ENCODE measurements at places on chromosomes 5 and 9. TPM values are rescaled to one million over a fixed set of nuclear protein-coding genes. Genes with fewer than 3 reads are reported as not detected.

OBP2B gene
- total RNA-seq = not detected

ENTR1 gene
- 50.1 TPM for total RNA-seq

COL5A1 gene
- total RNA-seq = 64.7 TPM

NEUROG1 gene
- not detected for total RNA-seq

PCDHA12 gene
- total RNA-seq = 0.89 TPM

OLFML2A gene
- 13.1 TPM for total RNA-seq

PCDHB4 gene
- 2.2 TPM for total RNA-seq

HRCT1 gene
- total RNA-seq = 7.2 TPM

WDR38 gene
- total RNA-seq = not detected

PCDHA2 gene
- total RNA-seq = not detected

GNAQ gene
- 85.8 TPM for total RNA-seq

NR5A1 gene
- total RNA-seq = not detected

PCYOX1L gene
- 14.7 TPM for total RNA-seq

MYO10 gene
- 19.7 TPM for total RNA-seq

NMRK1 gene
- total RNA-seq = 42.2 TPM

FAM169A gene
- total RNA-seq = 15.2 TPM

PCDHGA6 gene
- 6.1 TPM for total RNA-seq

GBGT1 gene
- 17.2 TPM for total RNA-seq

HEMGN gene
- total RNA-seq = not detected

TAL2 gene
- total RNA-seq = not detected

CYLC2 gene
- total RNA-seq = not detected

CTNND2 gene
- 8.0 TPM for total RNA-seq

PCDHGB4 gene
- total RNA-seq = 8.0 TPM

ZNF883 gene
- 1.7 TPM for total RNA-seq

FGF18 gene
- 0.81 TPM for total RNA-seq

FOXD4L3 gene
- not detected for total RNA-seq

C5orf52 gene
- not detected for total RNA-seq

STK32A gene
- total RNA-seq = 9.7 TPM

CCNO gene
- 16.5 TPM for total RNA-seq

REEP2 gene
- total RNA-seq = 7.0 TPM

Measured in ureter (tissue), 1 donor.